ENCODE measurements at places on chromosomes 1 and 21.

DNA sequence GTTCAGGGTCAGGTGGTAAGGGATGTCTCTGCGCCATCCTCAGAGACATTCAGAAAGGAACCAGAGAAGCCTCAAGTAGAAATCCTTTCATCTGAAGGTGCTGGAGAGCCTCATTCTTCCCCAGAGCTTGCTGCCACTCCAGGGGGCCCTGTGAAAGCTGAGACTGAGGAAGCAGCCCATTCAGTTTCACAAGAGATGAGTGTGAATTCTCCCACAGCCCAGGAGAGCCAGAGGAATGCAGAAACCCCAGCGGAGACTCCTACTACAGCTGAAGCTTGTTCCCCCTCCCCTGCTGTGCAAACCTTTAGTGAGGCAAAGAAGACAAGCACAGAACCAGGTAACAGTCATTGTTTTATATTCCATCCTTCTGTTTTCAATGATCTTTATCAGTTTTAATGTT is 38.7 kb downstream of the ZBTB40 start:
- no peak for DNase-seq

DNA sequence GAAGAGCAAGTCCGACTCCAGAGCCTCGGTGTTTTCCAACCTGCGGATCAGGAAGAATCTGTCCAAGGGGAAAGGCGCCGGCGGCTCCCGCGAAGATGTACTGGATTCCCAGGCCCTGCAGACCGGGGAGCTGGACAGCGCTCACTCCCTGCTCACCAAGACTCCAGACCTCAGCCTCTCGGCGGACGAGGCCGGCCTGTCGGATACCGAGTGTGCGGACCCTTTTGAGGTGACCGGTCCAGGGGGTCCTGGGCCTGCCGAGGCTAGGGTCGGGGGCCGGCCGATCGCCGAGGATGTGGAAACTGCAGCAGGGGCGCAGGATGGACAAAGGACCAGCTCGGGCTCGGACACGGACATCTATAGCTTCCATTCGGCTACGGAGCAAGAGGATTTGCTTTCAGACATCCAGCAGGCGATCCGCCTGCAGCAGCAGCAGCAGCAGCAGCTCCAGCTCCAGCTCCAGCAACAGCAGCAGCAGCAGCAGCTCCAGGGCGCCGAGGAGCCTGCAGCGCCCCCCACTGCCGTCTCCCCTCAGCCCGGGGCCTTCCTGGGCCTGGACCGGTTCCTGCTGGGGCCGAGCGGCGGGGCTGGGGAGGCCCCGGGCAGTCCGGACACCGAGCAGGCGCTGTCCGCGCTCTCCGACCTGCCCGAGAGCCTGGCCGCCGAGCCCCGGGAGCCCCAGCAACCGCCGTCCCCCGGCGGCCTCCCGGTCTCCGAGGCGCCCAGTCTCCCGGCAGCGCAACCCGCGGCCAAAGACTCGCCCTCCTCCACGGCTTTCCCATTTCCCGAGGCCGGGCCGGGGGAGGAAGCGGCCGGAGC is 827 bp downstream of the FMN2 start:
- no peak for DNase-seq

GRCh38 chr1:48756683-48757316 is 19.9 kb downstream of the BEND5 start:
- no peak for DNase-seq

- no peak for DNase-seq
Measured at GRCh38 chr1:108686614-108687313, 5.3 kb upstream of the PRPF38B start.

DNA sequence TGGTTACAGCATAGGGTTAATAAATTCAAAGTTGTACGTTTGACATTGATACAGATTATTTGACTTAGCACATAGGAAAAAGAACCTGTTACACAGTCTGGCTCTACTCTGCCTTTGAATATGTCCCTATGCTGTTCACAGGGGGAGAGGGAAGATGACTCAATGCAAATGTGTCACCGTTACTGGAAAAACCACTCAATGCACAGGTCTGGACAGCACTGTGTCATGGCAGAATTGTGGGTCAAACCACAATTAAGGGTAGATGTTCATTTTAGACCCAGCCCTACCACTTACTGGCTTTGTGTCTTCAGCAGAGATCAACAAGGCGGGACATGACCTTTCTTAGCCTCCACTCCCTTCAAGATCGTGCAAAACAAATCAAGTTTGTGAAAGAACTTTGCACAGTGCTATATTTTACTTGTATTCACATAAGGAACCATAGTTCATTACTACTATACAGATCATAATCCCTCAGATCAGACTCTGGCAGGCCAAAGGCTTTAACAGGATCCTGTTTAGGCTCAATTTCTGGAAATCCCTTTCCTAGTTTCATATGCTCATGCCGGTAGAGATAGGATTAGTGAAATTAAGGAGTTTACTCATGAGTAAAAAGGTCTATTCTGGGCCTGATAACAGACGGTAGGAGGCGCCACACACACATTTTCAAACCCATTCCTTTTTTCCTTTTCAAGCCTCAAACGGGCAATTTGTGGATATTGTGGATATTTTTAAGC is 22.1 kb downstream of the EIF2D start:
- no peak for DNase-seq

DNA sequence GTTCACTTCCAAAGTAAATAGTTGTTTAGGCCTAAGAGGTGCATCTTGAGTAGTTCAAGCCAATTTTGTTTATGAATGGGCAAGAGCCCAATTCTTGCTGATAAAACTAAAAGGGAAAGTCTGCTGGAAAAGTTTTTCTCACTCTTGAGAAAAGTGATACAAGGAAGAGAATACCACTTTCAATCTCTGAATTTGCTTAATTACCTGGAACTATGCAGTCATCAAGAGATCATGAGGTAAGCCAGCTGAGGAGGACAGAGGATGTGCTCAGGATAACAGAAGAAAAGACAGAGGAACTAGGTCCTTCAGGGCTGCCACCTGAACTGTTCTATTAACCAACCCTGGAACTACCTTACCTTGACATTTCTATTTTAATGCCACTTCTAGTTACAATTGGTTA is 42.2 kb downstream of the ILDR2 start:
- no peak for DNase-seq

DNA sequence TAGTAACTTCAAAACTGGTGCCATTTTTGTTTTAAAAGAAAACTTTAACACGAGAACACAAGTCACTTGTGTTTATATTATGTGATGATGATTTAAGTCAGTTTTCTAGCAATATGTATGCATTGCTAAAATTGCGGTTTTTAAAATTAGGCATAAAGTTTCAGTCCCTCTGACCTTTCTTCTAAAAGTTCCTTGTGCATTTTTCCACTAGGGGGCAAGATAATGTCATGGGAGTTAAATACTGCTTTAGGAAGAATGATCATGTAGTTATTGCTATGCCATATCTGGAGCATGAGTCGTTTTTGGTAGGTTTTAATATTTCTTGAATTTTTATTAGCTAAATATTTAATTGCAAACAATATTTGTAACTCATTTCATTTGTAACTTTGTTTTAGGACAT is 10.7 kb downstream of the CDC7 start:
- no peak for DNase-seq

- DNase-seq: no peak
Measured at GRCh38 chr21:39120876-39121599, 62.2 kb downstream of the PSMG1 start.

GRCh38 chr1:155934936-155935590 is 850 bp upstream of the KHDC4 start:
- no peak for DNase-seq

DNA sequence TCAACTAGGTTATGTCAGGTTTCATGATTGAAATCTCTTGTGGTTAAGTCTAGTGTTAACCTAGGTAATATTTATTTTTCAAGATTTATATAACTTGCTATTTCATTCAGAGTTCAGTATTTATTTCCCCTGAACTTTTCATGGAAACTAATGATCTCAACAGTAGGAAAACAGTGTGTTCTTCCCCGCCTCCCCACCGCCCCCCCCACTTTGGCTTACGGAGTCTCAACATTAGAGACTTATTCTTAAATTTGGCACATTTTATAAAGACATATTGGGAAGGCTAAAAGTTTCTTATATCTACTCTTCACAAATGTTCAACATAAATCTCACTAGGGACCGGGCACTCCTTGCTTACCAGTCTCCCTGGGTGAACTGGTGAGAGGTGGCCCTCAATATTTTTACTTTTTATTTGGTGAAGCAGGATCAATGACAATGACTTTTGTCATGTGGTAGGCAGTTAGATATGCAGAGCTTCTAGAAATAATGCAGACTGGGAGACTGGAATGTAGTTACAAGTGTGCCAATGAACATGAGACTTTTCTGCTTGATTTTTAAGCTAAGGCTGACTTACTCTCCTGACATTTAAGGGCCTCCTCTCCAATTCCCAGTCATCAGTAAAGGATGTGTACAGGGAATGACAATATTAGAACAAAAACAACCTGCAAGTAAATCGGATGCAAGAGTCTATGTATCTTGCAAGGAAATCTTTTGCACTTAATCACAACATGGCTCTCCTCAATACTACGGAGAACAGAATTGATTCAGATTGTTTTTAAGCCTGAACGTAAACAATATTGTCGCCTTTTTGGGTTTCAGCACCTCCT is 1.7 kb upstream of the MAN1A2 start:
- no peak for DNase-seq

GRCh38 chr1:52677076-52677806 is 20.9 kb downstream of the COA7 start:
- DNase-seq: no peak

- no peak for DNase-seq
Measured at GRCh38 chr21:26599261-26599660, 26.2 kb upstream of the CYYR1 start.

GRCh38 chr1:182806015-182806678 is 16.6 kb downstream of the NPL start:
- DNase-seq: no peak

GRCh38 chr21:33550772-33551660 is 8.2 kb downstream of the SON start:
- DNase-seq: no peak

- DNase-seq: no peak
Measured at GRCh38 chr1:192530254-192530653, 45.3 kb upstream of the RGS1 start.

GRCh38 chr1:27726173-27727044 is 648 bp downstream of the FAM76A start:
- DNase-seq: peak; percentile 24

DNA sequence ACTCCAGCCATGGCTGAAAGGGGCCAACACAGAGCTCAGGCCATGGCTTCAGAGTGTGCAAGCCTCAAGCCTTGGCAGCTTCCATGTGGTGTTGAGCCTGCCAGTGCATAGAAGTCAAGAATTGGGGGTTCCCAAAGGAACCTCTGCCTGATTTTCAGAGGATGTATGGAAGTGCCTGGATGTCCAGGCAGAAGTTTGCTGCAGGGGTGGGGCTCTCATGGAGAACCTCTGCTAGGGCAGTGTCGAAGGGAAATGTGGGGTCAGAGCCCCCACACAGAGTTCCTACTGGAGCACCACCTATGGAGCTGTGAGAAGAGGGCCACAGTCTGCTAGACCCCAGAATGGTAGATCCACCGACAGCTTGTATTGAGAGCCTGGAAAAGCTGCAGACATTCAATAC is 29.8 kb upstream of the CD55 start:
- no peak for DNase-seq

- DNase-seq: peak; percentile 96
Measured at GRCh38 chr1:47437447-47438164, at the start of gene FOXD2. FOXD2 (plus strand) TSS chr1:47438044; CDS start chr1:47438136, 92 bp downstream.

- DNase-seq: no peak
Measured at GRCh38 chr1:11053758-11054137, 6.1 kb downstream of the SRM start.

DNA sequence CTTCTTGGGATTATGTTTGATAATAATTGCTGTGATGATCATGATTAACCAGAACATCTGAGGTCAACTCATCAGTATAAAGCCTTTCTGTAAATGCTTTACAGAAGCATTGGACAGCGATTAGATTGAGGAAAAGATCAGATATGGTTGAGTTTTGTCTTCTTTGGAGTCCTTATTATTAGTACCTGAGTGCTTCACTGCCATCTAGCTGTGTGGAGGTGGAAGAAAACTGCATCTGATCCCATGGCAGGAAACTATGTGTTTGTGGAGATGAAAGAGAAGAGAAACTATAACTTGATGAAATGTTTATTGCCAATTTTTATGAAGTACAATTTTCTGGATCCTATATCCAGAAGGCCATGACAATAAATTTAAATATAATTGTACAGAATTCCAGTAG is 11.4 kb downstream of the FLG2 start:
- no peak for DNase-seq

DNA sequence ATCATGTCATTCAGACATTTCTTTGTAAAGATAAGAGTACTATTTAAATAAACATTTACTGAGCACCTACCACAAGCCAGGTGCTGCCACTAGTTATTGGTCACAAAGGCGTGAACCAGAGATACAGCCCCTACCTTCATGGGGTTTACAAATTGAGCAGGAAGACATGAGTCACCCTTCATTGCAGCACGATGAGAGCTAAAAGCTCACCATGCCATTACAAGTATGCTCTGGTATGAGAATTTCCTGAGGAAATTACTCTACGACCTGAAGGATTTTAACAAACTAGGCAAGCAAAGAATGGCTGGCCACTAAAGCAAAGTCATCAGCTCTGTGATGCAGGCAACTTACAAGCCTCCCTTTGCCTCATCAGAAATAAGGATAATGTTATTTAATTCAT is 346.8 kb downstream of the BRINP2 start:
- DNase-seq: no peak

GRCh38 chr1:246215510-246215903 is 291.6 kb downstream of the SMYD3 start:
- no peak for DNase-seq

DNA sequence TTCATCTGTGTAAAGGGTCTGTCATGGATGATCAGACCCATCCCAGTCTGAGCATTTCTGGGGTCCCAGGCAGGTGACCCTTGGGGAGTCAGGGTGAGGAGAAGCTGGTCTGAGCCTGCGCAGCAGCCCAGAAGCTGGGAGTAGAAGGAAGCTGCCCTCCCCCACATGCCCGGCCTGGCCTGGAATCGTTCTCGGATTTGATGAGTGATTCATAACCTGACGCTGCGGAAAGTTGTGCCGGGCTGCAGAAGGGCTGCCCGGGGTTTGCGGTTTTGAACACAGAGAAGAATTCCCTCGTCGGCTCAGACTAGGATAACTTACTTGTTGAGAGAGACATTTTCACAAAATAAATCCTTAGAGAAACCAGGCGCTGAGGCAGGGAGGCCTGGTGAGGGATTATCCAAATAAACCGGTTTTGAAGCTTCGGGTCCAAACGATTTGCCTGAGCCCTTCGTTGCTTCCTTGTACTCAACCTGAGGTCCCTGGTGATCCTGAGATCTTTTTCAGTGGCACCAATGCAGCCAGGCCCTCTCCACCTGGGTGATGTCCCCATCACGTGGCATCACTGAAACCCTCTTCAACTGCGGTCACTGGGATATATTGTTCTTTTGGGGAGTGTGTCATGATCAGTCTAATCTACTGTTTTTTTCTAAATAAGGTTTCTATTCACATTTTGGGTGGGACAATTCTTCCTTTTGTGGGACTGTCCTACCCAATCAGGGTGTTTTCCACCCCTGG is 29.2 kb downstream of the EPHB2 start:
- DNase-seq: no peak

DNA sequence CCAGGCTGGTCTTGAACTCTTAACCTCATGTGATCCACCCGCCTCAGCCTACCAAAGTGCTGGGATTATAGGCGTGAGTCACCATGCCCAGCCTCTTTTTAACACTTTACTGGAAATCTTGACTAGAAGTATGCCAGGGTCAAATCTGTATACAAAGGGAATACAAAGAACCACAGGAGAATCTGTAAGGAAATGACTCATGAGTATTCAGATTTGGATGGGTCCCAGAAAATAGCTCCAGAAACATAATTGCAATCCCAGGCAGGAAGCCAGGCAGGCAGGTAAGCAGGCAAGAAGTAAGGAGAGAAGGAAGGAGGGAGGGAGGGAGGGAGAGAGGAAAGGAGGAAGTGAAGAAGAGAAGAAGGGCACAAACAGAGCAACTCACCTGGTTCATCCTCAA is 22.8 kb upstream of the TIAM1 start:
- DNase-seq: no peak
